ENCODE measurements at places on chromosomes 3 and 15. TPM values are rescaled to one million over a fixed set of nuclear protein-coding genes. Genes with fewer than 3 reads are reported as not detected.
A peak's percentile ranks its signal among the peaks of the same experiment; 100 is the strongest.

DNA sequence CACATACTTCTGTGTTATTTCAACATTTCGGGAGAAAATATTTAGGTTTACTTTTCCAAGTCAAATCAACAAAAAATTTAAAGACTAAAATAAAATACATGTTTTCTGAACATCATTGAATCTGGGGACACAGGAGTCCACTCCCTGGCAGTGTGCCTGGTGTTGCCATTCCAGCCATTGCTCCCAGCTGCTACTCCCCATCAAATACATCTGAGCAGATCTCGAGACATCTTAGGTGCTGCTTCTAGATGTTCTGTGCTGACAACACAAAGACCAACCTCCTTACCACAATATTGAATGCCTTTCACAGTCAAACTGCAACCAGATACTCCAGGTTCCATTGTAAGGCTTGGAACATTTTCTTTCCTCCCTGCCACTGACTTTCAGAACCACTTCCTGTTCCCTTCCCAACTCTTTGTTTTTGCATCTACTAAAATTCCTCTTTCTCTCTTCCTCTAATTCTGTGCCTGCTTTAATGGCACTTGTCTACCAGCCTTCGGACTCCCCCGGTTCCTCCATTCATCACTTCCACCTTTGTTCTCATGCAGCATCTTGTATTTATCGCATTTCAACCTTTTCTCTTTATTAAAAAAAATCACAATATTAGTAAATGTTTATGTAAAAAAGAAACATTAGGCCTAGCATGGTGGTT is 81.1 kb upstream of the SLC4A7 start:
- no peak for DNase-seq

DNA sequence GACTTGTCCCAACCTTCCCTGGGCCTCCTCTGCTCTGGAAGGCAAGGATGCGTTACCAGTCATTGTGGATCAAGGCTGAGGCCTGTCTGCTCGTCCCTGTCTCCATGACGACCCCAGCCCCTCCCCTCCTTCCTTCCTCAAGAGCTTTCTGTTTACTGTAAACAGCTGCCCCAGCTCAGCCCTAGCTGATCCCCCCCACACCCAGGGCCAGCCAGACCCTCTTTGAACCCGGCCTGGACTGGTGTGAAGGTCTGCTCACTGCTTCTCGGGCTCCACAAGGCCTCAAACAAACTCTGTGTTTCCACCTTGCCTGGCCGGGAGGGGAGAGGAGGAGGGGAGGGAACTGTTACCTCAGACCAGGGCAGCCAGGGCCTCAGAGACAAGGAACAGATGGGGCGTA is 16.9 kb downstream of the VPS18 start:
- no peak for DNase-seq

GRCh38 chr3:15645740-15646501 is 44.4 kb downstream of the BTD start:
- DNase-seq = peak; percentile 92

DNA sequence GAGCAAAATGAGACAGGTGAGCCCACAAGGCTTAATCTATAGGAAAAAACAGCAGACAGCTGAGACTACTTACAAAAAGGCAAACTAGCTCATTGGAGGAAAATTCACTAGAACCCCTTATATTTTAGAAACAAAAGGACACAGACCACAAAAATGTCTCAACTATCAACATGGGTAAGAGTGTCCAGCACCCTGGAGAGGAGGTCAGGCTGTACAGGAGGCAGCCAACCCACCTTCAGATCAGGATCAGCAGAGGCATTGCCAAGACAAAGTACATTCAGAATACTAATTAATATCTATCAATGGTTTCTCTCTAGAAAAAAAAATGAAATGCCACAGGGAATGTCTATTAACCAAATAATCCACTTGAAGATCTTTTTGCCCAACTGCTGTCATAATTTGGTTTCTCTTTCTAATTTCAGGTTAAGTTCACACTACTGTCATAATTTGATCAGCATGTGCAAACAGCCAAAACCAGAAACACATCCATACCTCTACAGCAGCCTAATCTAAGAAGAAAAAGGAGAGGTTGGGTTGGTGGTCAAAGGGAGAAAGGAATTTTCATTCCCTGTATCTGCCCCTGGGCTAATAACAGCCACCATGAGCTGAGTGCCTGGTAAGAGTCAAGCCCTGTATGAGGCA is 26.0 kb upstream of the THBS1 start:
- no peak for DNase-seq

DNA sequence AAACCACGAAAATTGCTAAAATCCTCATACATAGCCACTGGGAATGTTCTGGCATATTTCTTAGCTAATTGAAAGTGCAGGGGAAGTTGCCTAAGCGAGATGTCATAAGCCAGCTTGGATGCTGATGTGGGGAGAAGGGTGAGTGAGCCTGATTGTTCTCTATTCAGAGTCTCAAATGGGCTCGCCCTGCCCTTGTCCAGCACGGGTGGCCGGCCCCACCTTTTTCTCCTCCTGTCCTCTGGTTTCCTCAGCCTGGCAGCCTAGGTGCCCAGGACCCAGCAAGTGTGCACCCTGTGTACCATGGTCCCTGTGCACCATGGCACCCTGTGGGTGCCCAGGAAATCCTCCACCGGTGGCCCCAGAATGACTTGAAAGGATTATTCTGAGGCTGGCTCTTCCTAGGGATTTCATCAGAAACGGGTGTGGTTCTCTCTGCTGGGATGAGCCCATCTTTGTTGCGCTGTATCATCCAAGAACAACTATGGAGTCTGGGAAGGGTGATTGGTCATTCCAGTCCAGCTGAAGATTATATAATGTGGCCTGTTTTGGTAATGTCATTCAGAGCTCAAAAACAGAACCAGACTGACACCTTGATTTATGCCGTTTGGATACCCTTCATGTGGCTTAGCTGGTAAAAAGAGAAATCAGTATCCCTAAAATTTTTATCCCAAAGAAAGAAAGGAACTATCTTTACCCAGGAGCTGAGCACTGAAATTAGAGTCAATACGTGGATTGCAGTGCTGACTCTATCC is 150.8 kb upstream of the BHLHE40 start:
- DNase-seq = peak; percentile 91

- peak; percentile 91 for DNase-seq
These were observed 627.0 kb upstream of the TBL1XR1 start for GRCh38 chr3:177824190-177824786.

- no peak for DNase-seq
These were observed 24.9 kb downstream of the TXNRD3 start for GRCh38 chr3:126630020-126630419.

DNA sequence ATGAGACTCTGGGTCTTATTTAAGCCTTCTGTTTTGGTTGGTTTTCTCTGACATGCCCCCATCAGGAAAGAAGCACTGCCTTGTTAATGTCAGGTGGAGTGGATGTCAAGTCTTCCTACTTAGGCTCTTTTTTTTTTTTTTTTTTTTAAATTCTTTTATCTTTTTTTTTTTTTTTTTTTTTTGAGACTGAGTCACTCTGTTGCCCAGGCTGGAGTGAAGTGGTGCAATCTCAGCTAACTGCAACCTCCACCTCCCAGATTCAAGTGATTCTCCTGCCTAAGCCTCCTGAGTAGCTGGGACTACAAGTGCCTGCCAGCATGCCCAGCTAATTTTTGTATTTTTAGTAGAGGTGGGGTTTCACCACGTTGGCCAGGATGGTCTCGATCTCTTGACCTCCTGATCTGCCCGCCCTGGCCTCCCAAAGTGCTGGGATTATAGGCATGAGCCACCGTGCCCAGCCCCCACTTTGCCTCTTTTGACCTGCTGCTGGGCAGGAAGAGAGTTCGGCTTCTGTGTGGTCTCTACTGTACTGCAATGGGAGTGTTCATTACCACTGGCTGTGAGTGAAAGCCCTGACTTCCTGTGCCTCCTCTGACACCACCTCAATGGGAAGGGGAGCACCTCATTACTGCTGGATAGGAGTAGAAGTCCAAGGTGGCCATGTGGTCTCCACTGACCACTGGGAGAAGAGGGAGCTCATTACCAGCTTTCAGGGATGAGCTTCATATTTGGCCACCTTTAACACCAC is 10.9 kb downstream of the CTDSPL start:
- peak; percentile 27 for DNase-seq

- DNase-seq = no peak
These were observed 72.7 kb downstream of the UBE2E2 start for GRCh38 chr3:23275814-23276213.

GRCh38 chr15:23437146-23437545 is 9.9 kb downstream of the GOLGA6L2 start:
- no peak for DNase-seq

DNA sequence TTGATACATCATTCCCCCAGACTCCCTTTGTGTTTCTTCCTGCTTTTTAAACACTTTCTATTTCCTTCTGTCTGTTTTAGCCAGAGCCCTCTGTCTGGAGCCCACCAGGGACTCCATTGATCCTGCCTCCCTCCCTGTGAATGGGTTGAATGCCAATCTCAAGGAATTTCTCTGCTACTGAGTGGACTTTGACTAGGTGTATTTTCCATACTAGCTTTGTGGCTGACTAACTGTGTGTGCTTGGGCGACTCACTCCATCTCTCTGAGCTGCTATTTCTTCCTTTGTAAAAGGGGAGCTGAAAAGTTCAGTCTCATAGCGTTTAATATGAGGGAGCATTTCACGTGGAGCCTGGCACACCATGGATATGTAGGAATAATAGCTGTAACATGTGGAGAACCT is 98.8 kb downstream of the EEFSEC start:
- no peak for DNase-seq

- peak; percentile 66 for DNase-seq
These were observed 23.9 kb upstream of the PLSCR2 start for GRCh38 chr3:146493221-146493620.

- no peak for DNase-seq
These were observed 98.2 kb downstream of the SRGAP3 start for GRCh38 chr3:9151240-9151639.

DNA sequence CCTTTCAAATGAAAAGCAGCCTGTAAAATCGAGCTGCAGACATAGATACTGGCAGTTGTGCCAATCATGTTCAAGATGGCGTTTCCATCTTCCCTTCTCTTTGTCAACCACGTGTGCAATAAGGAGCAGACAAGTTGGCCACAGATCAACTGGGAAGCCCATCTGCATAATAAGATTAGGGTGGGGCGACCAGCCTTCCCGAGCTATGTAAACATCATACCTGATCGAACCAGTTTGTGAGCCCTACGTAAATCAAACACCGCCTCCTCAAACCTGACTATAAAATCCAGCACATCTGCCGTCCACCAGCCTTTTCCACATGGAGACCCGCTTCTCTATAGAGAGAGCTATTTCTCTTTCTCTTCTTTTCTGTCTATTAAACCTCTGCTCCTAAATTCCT is 37.2 kb downstream of the TRIM42 start:
- no peak for DNase-seq

DNA sequence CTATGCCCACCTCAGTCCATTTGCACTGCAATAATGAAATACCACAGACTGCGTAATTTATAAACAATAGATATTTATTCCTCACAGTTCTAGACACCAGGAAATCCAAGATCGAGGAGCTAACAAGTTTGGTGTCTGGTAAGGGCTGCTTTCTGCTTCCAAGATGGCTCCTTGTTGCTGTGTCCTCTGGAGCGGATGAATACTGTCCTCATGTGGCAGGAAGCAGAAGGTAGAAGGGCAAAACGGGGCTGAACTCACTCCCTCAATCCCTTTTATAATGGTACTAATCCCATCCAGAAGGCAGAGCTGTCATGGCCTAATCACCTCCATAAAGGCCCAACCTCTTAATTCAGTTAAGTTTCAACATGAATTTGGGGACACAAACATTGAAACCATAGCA is 75.3 kb downstream of the P2RY1 start:
- DNase-seq = no peak

DNA sequence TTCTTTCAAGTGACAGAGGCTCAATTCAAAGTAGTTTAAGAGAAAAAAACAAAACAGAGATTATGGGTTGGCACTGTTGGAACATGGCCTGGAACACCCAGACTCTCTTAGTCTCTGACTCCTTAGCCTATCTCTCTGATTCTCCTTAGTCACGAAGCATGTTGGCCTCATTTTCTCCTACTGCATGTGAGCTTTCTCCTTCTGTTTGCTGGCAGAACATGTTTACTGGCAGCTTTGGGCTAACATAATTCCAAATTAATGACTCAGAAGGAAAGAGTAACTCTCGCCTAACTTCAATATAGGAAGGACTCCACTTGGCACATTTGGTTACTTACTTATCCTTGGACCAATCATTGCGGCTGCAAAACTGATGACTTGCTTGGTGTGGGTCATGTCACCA is 21.7 kb upstream of the CCDC39 start:
- peak; percentile 75 for DNase-seq

DNA sequence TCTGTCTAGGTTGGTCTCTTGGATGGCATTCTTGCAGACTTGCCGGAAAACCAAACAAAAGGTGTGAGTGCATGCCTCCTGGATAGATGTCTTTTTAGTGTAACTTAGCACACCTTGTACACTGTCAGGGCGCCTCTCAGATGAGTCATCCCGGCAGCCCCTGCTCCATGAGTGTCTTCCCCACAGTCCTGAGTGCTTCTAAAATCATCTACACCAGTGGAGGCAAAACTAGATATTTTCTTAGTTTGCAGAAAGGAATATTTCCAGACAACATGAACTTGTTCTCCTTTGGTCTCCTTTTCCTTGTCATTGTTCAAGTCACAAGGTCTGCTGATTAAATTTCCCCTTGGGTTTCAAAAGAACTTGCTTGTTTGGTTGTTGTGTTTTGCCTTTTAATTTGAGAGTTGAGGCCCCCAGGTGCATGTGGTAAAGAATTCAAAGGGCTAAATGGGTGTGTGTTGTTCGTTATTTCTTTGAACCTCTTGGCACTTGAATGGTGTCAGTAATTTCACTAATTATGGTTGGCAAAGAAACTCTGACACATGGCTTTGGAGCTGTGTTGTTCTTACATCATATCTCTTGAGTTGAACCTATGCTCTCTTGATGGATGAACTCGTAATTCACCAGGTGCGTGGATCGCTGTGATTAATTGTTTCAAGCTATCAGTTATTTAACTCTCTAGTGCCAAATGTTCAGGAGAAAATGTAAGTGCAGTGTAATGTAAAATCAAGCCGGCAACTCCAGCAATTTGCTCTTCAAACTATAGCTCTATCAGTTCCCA is 98.2 kb downstream of the IGF1R start:
- DNase-seq = no peak

GRCh38 chr3:65356331-65357248 is 668.8 kb upstream of the ADAMTS9 start:
- DNase-seq = no peak

- no peak for DNase-seq
These were observed 14.9 kb upstream of the TMCC1 start for GRCh38 chr3:129908417-129908816.

- no peak for DNase-seq
These were observed 226.6 kb downstream of the GREM1 start for GRCh38 chr15:32944431-32944830.

- DNase-seq = no peak
These were observed 601.0 kb downstream of the PDCD6IP start for GRCh38 chr3:34399401-34399800.

GRCh38 chr3:127264292-127264691 is 23.6 kb downstream of the PRR20G start:
- peak; percentile 24 for DNase-seq

GRCh38 chr3:177646749-177647148 is 449.5 kb upstream of the TBL1XR1 start:
- DNase-seq = no peak

UBAP1L gene
- total RNA-seq = 3.8 TPM

PTH1R gene
- not detected for total RNA-seq

OR5K2 gene
- not detected for total RNA-seq

GPR62 gene
- not detected for total RNA-seq

HDAC11 gene
- total RNA-seq = 3.9 TPM

TMC3 gene
- total RNA-seq = under 0.01 TPM

ZNF662 gene
- 0.74 TPM for total RNA-seq

CD96 gene
- 0.09 TPM for total RNA-seq

TMEM266 gene
- not detected for total RNA-seq

Measured in fibroblast of the aortic adventitia (primary cell).